Foreskin fibroblast (primary cell): ENCODE measurements at places on chromosomes 7 and 10.

GRCh38 chr7:19209166-19209696, 64.0 kb upstream of the FERD3L start:
- no peak for DNase-seq

DNA sequence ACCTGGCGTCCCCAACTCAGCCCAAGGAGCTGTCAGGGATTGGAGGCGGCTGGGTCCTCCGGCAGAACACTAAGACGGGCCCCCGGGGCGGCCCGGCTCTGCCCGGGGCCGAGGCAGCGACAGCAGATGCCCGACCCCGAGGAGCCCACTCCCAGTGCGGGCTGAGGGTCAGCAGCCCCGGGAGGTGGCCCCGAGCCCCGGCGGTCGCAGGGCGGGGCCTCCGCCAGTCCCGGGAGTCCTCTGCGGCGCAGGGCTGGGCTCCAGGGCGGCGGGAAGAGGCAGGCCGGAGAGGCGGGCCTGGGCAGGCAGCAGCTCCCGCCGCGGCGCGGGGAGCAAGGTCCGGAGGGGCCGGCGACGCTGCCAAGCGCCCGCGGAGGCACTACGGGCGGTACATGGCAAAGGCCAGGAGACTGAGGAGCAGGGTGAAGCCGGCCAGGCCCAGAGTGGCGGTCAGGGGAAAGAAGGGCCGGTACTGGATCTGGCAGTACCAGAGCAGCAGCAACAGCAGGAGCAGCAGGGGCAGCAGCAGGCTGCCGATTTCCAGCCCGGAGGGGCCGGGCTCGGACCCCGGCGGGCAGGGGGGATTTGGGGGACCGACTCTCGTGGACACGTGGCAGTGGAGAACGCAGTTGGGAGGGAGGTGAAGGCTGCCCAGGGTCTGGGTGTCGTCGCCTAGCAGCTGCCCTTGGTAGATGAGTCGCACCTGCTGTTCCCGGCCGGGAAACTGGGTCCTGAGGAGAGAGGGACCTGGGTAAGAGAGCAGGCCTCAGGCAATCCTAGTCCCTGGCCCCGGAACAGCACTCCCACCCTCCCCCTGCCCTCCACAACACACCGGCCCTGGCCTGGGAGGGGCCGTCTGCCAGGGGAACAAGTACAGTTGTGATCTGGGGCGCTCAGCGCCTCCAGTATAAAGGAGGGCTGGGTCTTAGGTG, 827 bp upstream of the FASTK start:
- DNase-seq: peak; percentile 64

DNA sequence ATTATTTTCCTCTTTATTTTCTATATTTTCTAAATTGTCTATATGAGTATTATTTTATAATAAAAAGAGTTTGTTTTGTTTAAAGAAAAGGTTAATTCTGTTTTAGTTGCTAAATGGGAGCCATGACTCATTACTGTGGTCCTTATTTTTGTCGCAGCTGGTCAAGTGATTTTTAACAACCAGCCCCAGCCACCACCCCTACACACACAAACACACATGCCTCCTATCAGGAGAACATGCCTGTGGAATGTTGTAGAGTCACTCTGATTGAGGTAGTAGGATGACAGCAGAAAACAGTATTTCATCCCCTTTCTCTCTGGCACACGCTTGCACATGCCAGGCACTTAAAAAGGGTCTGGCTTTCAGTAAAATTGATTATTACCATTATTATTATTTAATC, 68.6 kb upstream of the GDF10 start:
- no peak for DNase-seq

DNA sequence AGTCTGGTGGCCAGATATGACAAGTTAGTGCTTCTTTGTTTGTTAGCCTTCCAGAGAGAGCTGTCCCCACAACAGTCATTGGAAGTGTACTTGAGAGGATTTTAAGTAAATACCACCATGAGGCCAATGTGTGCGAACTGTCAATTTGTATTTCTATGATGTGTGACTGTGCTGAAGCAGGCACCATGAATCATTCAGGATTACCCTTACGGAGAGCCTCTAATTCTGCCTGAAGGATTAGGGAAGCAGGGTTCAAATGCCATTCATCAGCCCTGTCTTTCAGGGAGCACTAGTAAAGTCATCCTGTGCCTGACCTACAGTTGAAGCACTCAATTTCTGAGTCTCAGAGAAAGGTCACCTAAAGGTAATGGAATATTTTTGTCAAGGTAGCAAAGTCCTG, 109.3 kb downstream of the GATA3 start:
- no peak for DNase-seq

DNA sequence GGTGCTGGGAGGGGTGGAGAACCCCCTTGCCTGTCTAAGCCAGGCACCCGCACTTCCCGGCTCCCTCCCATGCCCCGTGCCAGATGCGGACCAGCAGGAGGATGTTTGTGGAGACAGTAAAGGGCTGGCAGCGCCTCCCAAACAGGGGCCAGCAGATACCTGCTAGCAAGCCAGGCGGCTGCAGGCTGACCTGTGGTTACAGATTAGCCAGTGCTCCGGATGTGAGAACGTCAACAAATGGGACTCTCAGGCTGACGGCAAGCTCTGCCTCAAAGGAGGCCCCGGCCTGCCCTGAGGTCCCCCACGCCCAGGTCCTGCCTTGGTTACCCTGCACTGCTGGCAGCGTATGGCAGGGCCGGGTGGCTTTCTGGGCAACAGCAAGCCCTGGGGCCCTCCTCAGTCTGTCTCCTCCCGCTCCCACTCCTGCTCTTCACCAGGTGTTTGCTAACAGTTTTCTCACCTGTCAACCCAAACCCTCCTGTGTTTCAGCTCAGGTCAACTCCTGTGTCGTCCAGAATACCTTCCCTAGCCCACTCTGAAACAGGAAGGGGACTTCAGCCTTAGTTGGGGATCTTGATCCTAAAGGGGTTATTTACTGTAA, 85.4 kb downstream of the NEURL1 start:
- DNase-seq: no peak

GRCh38 chr10:84140036-84140379, 699 bp downstream of the GHITM start:
- DNase-seq: peak; percentile 2

DNA sequence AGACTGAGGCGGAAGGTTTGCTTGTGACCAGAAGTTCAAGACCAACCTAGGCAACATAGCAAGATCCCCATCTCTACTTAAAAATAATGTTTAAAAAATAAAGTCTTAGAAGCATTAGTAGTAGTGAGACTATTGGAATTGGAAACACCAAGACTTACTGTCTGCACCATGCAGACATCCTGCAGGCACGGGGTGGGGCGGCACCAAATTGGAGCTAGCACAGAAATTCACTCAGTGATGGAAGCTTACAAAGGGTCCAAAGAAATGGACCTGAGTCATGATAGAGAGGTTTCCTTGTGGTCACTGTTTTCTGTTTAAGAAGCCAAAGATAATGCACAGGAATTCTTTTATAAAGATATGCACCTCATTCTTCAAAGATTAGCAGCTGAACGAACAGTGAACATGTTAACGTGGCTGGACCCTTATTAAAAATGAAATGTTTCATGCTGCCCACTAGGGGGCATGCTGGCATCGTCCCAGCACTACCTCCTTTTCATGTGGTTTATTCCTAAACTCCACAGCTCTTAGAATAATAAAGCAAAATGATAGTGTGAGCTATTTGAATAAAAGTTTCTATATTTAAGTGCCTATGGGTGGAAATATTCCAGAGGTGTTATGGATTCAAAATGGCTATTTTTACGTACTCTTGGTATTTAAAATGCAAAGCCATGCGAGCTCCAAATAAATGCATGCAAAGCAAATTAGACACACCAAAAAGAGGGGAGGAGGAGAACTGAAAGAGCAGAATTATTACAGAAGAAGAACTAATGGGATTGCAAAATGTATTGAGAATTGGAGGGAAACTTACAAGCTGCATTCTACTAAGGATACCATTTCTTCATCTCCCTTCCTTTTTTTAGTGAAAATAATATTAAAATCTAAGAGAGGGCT, 28.6 kb downstream of the PDSS1 start:
- peak; percentile 52 for DNase-seq

GRCh38 chr10:12510501-12510941, 161.2 kb downstream of the CAMK1D start:
- DNase-seq: no peak

DNA sequence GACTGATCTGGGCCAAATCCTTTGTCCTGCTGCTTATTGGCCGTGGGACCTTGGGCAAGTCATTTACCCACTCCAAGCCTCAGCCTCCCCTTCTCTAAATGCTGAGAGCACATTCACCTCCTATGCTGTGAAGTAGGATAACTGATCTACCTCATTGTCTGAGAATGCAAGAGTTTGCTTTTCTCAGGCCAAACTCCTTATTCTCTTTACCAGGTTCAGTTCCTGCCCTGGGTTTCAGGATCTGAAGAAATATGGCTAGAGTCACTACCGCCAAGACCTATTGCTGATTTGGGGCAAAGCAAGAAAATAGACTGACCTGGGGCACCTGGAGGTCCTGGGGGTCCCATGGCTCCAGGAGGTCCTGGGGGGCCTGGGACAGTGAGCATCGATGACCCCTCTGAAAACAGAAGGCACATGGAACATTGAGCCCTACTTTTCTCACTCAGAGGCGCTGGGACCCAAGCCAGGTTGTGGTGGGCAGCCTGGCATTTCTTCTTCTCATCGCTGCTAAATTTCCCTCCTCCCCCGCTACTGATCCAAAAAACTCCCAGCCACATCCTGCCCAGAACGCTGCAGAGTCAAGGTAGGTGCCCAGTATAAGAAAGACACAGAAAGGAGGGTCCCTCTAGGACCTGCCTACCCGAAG, 42.4 kb downstream of the COL17A1 start:
- no peak for DNase-seq

GRCh38 chr10:116287906-116288501, 15.0 kb upstream of the GFRA1 start:
- DNase-seq: peak; percentile 32

- no peak for DNase-seq
These were observed 50.9 kb downstream of the CCDC3 start for GRCh38 chr10:12950583-12951128.

DNA sequence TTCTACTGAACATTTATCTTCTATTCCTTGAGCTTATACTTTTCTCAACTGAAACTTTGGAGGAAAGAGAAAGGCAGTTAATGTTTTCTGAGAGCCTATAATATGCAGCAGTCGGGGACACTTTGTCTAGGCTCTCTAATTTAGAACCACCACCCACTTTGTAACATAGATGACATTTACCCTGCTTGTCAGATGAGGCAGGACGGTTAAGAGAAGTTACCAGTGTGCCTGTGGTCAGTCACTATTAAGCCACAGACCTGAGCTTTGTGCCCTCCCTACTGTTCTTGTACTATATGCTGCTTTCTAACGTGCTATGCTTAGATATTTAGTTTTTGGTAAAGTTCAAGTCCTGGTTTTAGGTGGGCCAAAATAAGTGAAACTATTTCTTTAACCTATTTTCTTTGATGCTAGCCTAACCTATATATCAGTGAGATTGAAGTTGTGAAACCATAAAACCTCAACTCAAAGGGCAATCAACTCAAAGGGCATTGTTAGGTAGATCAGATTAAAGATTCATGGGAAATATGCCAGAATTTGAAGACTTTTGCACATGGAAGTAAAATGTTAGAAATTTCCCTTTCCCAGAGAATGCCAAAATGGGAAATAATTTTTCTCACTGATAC, 156.5 kb upstream of the AGR3 start:
- DNase-seq: no peak

DNA sequence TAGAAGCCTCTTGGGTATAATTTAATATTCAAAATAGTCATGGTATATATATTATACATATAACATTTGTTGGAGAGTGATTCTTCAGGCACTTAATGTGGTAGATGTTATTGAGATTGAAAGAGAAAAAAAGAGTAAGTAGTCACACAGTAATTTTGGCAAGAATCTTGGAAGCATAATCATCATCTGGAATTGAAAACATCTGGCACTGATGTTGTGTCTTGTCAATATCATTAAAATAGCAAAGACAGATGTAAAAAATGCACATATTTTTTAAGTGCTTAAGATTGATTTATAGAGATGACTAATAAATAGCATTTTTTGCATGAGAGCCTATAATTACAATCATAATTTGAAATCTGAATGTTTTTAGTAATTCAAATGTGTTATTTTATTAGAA, 9.5 kb downstream of the SEMA3D start:
- DNase-seq: peak; percentile 56

DNA sequence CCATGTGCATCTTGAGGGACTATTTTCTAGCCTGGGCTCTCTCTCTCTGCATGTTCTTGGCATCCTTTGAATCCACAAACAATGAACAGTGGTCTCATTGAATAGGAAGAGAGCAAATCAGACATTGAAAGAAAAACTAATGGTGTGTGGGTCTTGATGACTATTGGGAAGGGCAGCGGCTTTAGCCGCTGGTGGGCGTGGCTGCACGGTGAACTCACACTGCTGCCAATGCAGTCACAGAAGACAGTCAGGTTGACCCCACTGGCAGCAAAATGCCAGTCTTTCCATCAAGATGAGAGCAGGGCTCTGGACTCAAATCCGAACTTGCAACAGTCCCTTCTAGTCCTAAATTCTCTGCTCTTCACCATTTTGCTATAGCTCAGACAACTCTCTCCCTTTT, 91.0 kb downstream of the ADARB2 start:
- DNase-seq: no peak

DNA sequence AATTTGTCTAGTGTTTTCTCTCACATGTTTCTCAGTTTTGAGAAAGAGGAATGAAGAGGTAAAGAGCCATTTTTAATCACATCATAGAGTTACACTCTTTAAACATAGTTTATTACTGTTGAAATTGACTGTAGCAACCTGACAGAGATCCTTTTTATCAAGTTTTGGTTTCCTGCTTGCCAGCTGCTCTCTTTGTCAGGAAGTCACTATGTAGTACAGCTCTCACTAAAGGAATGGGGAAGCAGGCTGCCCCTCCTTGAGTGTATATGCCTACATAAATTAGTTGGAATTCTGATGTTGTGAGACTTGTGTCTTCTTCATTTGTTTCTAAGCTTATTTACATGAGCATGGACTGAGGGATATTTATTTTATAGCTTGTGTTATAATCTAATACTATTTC, 1274.0 kb upstream of the CELF2 start:
- no peak for DNase-seq

GRCh38 chr10:89846786-89847185, 145.4 kb downstream of the KIF20B start:
- DNase-seq: no peak

DNA sequence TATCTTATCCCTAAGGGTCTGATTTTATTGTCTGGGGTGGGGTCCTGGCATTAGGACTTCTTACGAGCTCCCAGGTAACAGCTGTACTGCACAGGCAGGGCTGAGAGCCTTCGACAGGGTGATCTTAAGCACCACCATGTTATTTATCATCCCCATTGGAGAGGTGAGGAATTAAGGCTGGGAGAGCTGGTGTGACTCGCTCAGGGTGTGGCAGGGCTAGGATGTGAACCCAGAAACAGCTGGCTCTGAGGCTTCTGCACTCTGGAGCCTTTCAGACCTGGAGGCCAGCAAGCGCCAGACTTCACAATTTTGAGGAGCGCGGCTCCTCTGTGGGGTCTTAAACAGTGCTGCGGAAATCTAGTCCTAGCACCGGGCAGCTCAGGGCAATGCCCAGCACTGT, 27.4 kb upstream of the NDST2 start:
- DNase-seq: peak; percentile 39

DNA sequence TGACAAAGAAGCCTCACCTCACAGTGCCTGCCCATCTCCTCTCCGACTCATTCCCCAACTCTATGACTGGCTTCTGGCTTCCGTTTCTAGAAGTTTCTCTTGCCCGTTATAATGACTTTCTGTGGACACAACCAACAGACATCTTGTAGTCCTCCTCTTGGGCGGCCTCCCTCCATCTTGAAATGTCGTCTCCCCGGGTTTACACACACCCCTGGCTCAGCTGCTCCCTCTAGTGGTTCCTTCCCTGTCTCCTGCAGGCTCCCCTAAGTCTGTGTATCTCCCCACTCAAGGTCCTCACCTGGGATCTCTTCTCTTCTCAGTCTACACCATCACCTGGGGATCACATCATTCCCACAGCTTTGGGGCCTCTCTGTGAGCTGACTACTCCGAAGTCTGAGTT, 123.4 kb upstream of the NEBL start:
- peak; percentile 53 for DNase-seq
